ENCODE measurements at places on chromosomes 4 and X.

DNA sequence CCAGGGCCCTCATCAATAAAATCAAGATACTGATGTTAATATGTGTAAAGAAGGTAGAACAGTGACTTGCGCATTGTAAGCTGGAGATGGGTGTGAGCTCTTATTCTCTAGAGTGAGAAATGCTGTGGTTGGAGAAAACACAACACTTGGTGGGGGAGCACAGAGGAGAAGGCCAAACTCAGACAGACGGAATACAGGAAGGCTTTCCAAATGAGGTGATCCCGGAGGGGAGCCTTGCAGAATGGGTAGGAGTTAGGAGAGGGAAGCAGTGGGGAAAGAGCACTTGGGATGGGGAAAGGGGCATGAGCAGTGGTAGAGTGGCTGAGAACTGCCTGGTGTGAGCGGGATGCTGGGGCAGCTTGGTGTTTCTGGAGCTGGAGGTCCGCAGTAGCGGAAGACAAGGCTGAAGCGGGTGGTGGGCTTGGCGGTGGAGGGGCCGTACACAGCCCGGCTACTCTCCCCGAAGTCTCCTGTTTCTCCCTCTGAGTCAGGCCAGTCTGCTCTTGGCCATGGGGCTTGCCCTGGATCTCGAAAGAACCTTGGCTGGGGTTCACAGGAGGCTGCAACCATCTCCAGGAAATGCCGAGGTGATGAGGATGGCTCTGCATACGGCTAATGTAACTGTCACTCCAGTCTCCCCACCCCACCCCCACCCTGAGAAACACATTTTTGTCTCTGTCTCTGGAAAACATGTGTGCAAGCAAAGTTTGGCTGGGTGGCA lies 11.3 kb upstream of the PLAC1 start:
- DNase-seq: no peak

DNA sequence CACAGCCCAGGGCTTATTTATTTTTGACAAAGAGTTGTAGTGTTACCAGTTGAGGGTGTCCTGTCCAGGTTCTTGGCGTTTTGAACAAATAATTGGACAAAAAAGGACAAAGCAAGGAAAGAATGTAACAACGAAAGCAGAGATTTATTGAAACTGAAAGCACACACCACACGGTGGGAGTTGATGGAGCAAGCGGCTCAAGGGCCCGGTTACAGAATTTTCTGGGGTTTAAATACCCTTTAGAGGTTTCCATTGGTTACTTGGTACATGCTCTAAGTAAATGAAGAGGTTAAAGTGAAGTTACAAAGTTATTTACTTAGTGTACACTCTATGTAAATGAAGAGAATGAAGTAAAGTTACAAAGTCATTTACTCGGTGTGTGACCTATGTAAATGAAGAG lies 27.8 kb upstream of the OPHN1 start:
- DNase-seq: no peak

DNA sequence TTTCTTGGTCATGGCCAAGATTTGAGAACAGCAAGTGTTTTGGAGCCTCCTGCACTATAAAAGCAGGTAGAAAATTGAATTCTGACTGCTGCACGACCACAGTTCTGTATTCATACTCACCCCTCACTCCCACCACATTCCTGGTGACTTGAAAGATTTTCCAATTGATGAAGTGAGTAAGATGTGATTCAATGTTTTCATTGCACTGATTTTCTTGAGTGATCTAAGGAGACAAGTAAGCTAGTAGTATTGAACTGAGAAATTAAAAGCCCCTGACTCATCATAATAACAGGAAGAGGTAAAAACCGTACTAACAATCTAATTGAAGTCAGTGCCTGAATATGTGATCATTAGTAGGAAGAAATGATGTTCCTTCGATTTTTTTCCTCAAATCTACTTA lies 6.1 kb upstream of the SEC24D start:
- no peak for DNase-seq

- DNase-seq: no peak
Observed at GRCh38 chr4:80788798-80789197, 241.7 kb upstream of the BMP3 start.

- DNase-seq: no peak
Observed at GRCh38 chr4:185033950-185034349, 15.7 kb downstream of the HELT start.

DNA sequence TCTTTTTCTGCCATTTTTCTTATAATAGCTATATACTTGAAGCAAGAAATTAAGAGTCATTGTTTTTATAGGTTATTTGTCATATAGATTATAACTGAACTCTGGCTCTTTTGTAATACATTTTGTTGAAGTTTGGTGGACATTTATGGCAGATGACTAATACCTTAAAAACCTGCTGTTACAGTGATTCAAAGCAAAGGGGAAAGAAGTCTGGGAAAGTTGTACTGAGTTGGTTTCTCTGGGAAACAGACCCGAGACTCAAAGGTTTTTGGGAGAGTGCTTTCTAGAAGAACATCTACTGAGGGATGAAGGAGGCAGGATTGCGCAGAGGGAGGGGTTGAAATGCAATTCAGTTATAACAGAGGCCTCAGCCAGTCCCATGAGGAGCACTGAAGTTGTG lies 35.9 kb downstream of the NAP1L5 start:
- no peak for DNase-seq
